ENCODE measurements at places on chromosomes 1 and 21. TPM values are rescaled to one million over a fixed set of nuclear protein-coding genes. Genes with fewer than 3 reads are reported as not detected.
A peak's percentile ranks its signal among the peaks of the same experiment; 100 is the strongest.

- no peak for DNase-seq
Measured at GRCh38 chr1:234134878-234135277, 230.4 kb downstream of the SLC35F3 start.

C1QB gene
- total RNA-seq = not detected

DNA sequence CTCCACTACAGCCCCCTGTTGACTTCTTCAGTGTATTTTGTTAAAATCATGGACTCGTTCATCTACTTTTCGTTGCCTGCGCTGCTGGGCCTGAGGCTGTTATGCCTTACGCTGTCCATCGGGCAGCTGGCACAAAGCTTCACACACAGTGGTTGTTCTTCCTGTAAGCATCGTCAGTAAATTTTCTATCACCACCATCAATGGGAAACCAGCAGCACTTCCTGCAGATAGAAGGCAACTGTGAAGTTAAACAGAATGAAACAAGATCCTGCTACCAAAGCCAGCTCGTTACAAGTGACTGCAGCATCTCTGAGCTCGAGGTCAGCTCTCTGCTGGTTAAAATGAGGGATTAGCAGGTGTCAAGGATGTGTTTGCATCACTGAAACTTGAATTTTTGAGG, 21.9 kb upstream of the PADI6 start:
- no peak for DNase-seq

DNA sequence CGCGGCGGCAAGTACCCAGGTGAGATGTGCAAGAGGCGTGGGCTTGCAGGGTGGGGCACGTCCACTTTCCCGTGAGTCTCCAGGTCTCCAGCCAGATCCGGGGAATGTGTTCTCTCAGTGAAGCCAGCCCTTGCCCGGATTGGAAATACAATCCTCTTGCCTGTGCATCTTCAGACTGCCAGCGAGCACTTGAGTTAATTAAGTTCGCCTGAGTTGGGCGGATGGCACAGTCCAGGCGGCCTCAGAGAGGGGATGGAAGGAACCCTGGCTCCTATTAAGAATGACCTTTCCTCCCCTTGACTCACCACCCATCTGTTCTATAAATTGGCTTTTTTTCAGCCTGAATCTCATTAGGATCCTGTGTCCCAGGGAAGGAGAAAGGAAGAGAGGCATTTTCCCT, 33.3 kb upstream of the CNTN2 start:
- no peak for DNase-seq

GRCh38 chr1:224054611-224055010, 59.3 kb upstream of the FBXO28 start:
- no peak for DNase-seq

GRCh38 chr1:234555390-234556024, 54.5 kb downstream of the IRF2BP2 start:
- no peak for DNase-seq

NR1I3 gene
- total RNA-seq = not detected

ADARB1 gene
- 14.1 TPM for total RNA-seq

GRCh38 chr1:29513357-29513756, 277.0 kb downstream of the PTPRU start:
- DNase-seq = peak; percentile 77

DNA sequence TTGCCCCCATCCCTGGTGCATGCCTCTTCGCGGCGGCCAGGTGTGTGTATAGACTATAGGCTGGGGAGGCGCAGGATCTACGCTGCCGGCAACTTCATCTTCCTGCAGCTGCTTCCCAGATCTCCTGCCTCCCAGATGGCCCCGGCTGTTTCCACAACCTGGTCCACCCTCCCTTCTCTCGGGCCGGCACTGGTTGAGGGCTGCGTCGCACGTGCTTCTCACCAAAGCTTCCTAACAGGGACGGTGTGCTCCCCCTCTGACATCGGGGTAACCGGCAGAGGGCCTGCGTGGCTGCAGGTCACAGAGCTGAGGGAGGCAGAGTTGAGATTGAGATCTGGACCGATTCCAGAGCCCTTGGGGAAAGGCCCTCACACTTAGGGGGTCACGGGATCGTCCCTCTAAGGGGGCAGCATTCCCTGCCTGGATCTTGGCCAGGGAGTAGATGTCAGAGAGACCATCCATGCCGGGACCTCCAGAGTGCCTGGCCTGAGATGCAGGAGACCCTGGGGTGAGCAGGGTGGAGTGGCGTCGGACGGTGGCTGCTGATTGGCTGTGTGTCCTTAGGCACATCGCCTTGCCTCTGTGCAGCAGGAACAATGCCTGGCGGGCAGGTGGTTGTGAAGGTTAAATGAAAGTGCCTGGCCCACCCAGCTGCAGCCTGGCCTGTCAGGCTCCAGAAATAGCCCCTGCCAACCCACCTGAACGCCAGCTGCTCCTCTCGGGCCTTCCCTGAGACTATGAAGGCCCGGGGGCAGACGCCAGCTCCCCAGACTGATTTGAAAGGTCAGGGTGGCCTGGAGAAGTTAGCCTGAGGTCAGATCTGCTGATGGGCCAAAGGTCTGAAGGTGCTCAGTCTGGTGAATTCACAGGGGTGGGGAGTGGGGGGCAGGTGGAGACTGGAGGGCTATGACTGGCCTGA, 6.1 kb upstream of the MASP2 start:
- DNase-seq = no peak

DNA sequence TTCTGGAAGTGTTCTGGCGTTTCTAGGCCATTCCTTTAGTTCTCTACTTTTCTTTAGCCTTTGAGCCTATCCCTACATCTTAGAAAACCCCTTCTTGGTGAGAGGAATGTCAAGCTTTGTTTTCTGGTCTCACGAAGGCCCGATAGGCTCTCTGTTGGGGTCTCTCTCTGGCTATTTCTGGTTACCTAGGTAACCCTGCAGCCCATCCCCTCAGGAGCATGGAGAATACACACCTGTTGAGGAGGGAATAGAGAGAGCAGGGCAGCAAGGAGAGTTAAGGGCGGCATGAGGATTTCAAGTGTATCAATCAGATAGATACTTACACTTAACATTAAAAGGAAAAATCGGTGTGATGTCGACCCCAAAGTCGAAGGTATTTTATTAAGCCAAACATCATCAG, 45.7 kb downstream of the LRRC8D start:
- no peak for DNase-seq

SH2D5 gene
- 7.2 TPM for total RNA-seq

GJA5 gene
- total RNA-seq = 0.33 TPM

- no peak for DNase-seq
Measured at GRCh38 chr1:171484760-171485374, 463 bp upstream of the PRRC2C start.

LCE1E gene
- not detected for total RNA-seq

LYPLA2 gene
- 125 TPM for total RNA-seq

GRCh38 chr1:43565600-43566360, 35.1 kb downstream of the PTPRF start:
- peak; percentile 81 for DNase-seq

NBPF9 gene
- 4.3 TPM for total RNA-seq

GRCh38 chr1:20723159-20723536, 5.3 kb upstream of the KIF17 start:
- no peak for DNase-seq

CHIA gene
- total RNA-seq = not detected

All from H9 (cell line).